HuH-7 (cell line): ENCODE measurements at places on chromosomes 2 and 18.

GRCh38 chr2:222686086-222686750, 14.8 kb downstream of the MOGAT1 start:
- DNase-seq = no peak

- DNase-seq = peak; percentile 89
These were observed 29.6 kb downstream of the MCEE start for GRCh38 chr2:71100195-71100964.

- DNase-seq = no peak
These were observed 775.4 kb upstream of the ID2 start for GRCh38 chr2:7906431-7906830.

DNA sequence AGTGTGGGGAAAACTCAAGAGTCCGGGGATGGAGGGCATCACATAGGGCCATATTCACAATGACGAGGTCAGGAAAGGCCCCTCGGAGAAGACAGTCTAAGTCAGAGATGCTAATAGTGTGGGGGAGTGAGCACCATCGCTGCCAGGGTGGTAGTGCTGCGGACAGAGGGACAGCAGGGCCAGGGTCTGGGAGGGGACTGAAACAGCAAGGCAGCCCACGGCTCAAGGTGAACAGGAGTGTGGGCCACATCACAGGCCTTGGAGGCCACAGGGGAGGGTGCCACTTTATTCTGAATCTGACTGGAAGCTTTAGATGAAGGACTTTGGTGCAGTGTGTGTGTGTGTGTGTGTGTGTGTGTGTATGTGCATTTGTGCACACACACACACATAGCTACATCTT, 130.9 kb upstream of the GLI2 start:
- no peak for DNase-seq

- peak; percentile 25 for DNase-seq
These were observed 10.6 kb downstream of the CFAP210 start for GRCh38 chr2:169683425-169684134.

GRCh38 chr18:2797951-2798350, 48.9 kb upstream of the EMILIN2 start:
- DNase-seq = no peak

DNA sequence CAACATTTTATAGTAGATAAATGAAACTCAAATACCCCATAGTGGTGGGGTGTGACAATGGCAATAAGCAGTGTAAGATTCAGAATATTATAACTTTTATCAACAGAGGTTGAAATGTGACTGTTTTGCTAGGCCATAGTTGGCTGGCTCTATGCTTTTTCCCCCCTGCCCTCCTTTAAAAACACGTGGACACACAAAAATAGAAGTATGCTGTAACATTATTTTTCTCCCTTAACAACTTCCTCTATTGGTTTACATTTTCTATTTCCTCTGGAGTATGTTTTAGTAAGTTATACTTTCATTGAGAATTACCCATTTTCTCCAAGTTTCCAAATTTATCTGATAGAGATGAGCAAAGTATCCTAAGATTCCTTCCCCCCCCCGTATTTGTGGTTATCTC, 31.1 kb downstream of the NDUFAF7 start:
- no peak for DNase-seq

- no peak for DNase-seq
These were observed 557.8 kb upstream of the GCFC2 start for GRCh38 chr2:76268484-76268883.

DNA sequence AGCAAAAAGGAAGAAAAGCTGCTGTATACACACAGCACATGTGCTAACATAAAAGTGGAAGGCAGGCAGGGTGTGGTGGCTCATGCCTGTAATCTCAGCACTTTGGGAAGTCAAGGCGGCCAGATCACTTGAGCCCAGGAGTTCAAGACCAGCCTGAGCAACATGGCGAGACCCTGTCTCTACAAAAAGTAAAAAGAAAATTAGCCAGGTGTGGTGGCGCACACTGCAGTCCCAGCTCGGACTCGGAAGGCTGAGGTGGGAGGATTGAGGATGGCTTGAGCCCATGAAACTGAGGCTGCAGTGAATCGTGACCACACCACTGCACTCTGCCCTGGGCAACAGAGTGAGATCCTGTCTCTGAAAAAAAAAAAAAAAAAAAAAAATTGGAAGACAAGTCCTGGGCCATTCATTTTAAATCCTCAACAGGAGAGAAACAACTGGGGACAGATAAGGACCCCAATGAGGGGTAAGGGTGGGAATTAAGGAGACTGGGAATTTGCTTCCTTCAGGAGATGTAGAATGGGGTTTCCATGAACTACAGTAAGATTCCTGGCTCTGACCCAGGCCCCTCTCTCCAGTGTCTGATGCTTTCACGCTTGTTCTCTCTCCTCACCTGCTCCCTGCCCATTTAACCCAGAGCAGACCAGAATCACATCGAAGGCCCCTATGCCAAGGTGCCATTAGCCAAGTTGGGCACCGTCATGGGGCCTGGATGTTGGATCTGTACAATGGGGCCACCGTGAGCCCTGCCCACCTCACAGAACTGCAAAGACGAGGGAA, 29.6 kb downstream of the TNS1 start:
- DNase-seq = no peak

- peak; percentile 32 for DNase-seq
These were observed 54.7 kb upstream of the RNU4ATAC start for GRCh38 chr2:121475811-121476571.
